CD14-positive monocyte (primary cell): ENCODE measurements at places on chromosomes 7 and 10. TPM values are rescaled to one million over a fixed set of nuclear protein-coding genes. Genes with fewer than 3 reads are reported as not detected.

LIPN gene
- 12.9 TPM for polyA plus RNA-seq

- DNase-seq = no peak
- H3K4me1 ChIP-seq = no peaks in the 10 kb centered on the region
- H3K27me3 ChIP-seq = no peaks in the 10 kb centered on the region
- H3K36me3 ChIP-seq = no peaks in the 10 kb centered on the region
- no peak overlapping the region for H3K27ac ChIP-seq
Observed at GRCh38 chr7:4653771-4654170, 28.3 kb upstream of the FOXK1 start.

- no peak overlapping the region for H3K27ac ChIP-seq
- H3K27me3 ChIP-seq = no peaks in the 10 kb centered on the region
- no peak overlapping the region for H3K4me3 ChIP-seq
- H3K4me1 ChIP-seq = no peaks in the 10 kb centered on the region
- H3K36me3 ChIP-seq = no peaks in the 10 kb centered on the region
Observed at GRCh38 chr7:70557338-70557737, 574.6 kb upstream of the GALNT17 start.

DNA sequence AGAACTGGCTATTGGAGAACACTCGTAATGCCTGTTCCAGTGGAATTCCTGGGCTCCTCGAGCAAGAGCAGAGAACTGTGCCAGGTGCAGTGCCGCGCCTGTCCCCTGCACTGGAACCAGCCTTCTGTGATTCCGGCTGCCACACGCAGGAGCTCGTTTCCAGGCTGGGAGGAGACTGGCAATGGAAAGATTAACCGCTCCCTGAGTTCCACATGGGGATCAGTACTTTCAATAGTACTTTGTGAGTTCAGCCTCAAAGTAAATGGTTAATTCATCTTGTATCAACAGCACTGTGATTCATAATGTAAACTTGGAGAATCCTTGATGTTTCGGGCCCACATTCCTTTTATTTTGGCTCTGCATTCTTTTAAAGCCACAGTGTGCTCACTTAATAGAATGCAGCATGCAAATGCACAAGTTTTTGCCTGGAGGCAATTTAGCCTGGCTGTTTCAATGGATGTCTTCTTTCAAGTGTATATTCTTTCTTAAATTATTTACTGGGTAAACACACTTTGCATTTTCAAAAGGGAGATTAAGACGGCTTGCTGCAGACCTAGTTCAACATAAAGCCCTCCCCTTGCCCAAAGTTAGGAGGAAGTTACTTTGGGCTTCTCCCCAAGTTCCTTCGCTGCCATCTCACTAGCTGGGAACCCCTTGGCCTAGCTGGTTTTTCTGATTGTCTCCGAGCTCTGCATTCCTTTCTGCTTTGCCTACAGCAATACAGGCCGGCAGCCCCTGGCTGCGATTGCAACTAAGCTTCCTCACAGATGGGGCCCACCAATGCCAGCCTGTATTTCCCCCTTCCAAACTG, 138.1 kb upstream of the TCF7L2 start:
- DNase-seq = peak; percentile 5
- no peak overlapping the region for H3K27ac ChIP-seq
- H3K27me3 ChIP-seq = no peaks in the 10 kb centered on the region
- no peak overlapping the region for H3K4me3 ChIP-seq
- peaks cover 46% of the 10 kb centered on the region for H3K4me1 ChIP-seq

- no peaks in the 10 kb centered on the region for H3K27me3 ChIP-seq
- H3K27ac ChIP-seq = peak overlapping the region; percentile 54
- H3K4me1 ChIP-seq = peaks cover 10% of the 10 kb centered on the region
- H3K36me3 ChIP-seq = no peaks in the 10 kb centered on the region
Observed at GRCh38 chr10:21943633-21944265, 59.8 kb downstream of the DNAJC1 start.
